A375 (cell line): ENCODE measurements at places on chromosomes 16 and 17. TPM values are rescaled to one million over a fixed set of nuclear protein-coding genes. Genes with fewer than 3 reads are reported as not detected.

Gene HS3ST3A1
- 33.8 and 36.3 TPM in 2 replicates for total RNA-seq

Gene C16orf86
- total RNA-seq: 9.2 and 11.4 TPM in 2 replicates

Gene PIMREG
- 38.9 and 40.3 TPM in 2 replicates for total RNA-seq

Gene CACNG1
- total RNA-seq: not detected in 2 replicates

Gene HOXB1
- total RNA-seq: not detected in 2 replicates

Gene MYH11
- not detected in 2 replicates for total RNA-seq

Gene OSGIN1
- total RNA-seq: 1.3 and 1.9 TPM in 2 replicates

Gene LDHD
- total RNA-seq: 0.98 and 1.8 TPM in 2 replicates

Gene CCDC200
- total RNA-seq: 0.23 TPM in 1 of 2 replicates, not detected in the other

Gene TERB1
- total RNA-seq: not detected in 2 replicates

Gene MSLN
- 9.2 and 11.1 TPM in 2 replicates for total RNA-seq

Gene CCP110
- total RNA-seq: 14.5 and 16.0 TPM in 2 replicates

Gene LSM12
- total RNA-seq: 57.1 and 72.5 TPM in 2 replicates

Gene WSCD1
- 0.45 and 0.64 TPM in 2 replicates for total RNA-seq

Gene SLC16A11
- not detected in 2 replicates for total RNA-seq

Gene TP53TG3B
- total RNA-seq: 0.74 and 1.5 TPM in 2 replicates

Gene NOG
- total RNA-seq: 8.6 and 10.6 TPM in 2 replicates

Gene KRT14
- total RNA-seq: 56.1 and 63.7 TPM in 2 replicates

Gene SLC52A1
- not detected in 2 replicates for total RNA-seq

Gene RNU2-1
- total RNA-seq: not detected in 2 replicates

Gene ST6GALNAC2
- 2.8 and 6.1 TPM in 2 replicates for total RNA-seq

Gene PSMD7
- total RNA-seq: 105 and 118 TPM in 2 replicates

Gene ZFHX3
- total RNA-seq: 4.2 and 4.4 TPM in 2 replicates

Gene EARS2
- total RNA-seq: 42.3 and 57.8 TPM in 2 replicates

Gene MGRN1
- 26.1 and 27.5 TPM in 2 replicates for total RNA-seq

Gene TBKBP1
- 4.7 and 10.4 TPM in 2 replicates for total RNA-seq

Gene CAPN15
- 53.1 and 58.8 TPM in 2 replicates for total RNA-seq

Gene CES1
- total RNA-seq: not detected in 2 replicates

Gene RPH3AL
- 3.8 and 4.8 TPM in 2 replicates for total RNA-seq

Gene ADORA2B
- 42.8 and 49.8 TPM in 2 replicates for total RNA-seq

Gene RRAD
- 0.11 and 0.68 TPM in 2 replicates for total RNA-seq

Gene HSF5
- 0.08 TPM in 1 of 2 replicates, not detected in the other for total RNA-seq

Gene CD300LG
- not detected in 2 replicates for total RNA-seq

Gene SYT17
- 0.82 and 2.8 TPM in 2 replicates for total RNA-seq

Gene CPHXL2
- total RNA-seq: not detected in 2 replicates

Gene BRCA1
- total RNA-seq: 57.7 and 57.8 TPM in 2 replicates

Gene STH
- total RNA-seq: not detected in 2 replicates

Gene KRT20
- total RNA-seq: 0.08 TPM in 1 of 2 replicates, not detected in the other

Gene BOLA2B
- total RNA-seq: 132 and 219 TPM in 2 replicates

Gene PRR15L
- total RNA-seq: not detected in 2 replicates

Gene GNGT2
- 0.27 and 0.38 TPM in 2 replicates for total RNA-seq

Gene SMPD3
- total RNA-seq: 0.19 and 0.53 TPM in 2 replicates

Gene NPB
- total RNA-seq: 0.11 and 0.24 TPM in 2 replicates

Gene C17orf107
- total RNA-seq: 0.45 and 0.53 TPM in 2 replicates

Gene OR1D5
- total RNA-seq: not detected in 2 replicates

Gene SAP30BP
- 79.3 and 90.7 TPM in 2 replicates for total RNA-seq

Gene CX3CL1
- 0.13 and 1.1 TPM in 2 replicates for total RNA-seq

Gene TBC1D3E
- not detected in 2 replicates for total RNA-seq

Gene MMP28
- total RNA-seq: not detected in 2 replicates

Gene ALOX15
- not detected in 2 replicates for total RNA-seq

Gene RAB37
- 0.04 TPM in 1 of 2 replicates, not detected in the other for total RNA-seq

Gene MRPS23
- 55.9 and 63.1 TPM in 2 replicates for total RNA-seq

Gene ADCY7
- 37.6 and 41.2 TPM in 2 replicates for total RNA-seq

Gene MYO15A
- 0.27 and 0.41 TPM in 2 replicates for total RNA-seq

Gene ABCA5
- 4.1 and 4.7 TPM in 2 replicates for total RNA-seq
